Left forelimb (tissue), 1 donor: ENCODE measurements at places on chromosomes 2 and 18.

- no peak for DNase-seq
These were observed 23.2 kb upstream of the CABYR start for GRCh38 chr18:24115628-24116027.

- DNase-seq, result no peak
These were observed 338.2 kb downstream of the NR4A2 start for GRCh38 chr2:155994315-155994714.

GRCh38 chr2:81598453-81598852 lies 1293.9 kb upstream of the LRRTM1 start:
- no peak for DNase-seq

DNA sequence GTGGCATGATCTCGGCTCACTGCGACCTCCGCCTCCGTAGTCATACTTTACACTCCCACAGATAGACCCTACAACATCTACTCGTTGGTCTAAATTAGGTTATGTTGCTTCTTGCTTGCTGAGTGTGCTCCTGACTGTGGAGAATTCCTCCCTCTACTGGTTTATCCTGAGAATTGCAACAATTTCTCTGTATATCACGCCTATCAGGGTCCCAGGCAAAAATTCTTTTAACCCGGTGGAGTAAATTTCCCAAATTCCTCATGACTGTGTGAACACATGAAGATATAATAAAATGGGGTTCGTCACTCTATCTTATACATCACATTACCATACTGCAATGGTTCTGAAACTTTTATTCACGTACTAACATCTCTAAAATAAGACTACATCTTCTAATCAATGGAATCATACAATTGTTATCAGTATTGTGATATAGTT lies 156.7 kb downstream of the EVA1A start:
- DNase-seq, result no peak

- DNase-seq, result no peak
These were observed 52.6 kb upstream of the NFU1 start for GRCh38 chr2:69489793-69490192.

DNA sequence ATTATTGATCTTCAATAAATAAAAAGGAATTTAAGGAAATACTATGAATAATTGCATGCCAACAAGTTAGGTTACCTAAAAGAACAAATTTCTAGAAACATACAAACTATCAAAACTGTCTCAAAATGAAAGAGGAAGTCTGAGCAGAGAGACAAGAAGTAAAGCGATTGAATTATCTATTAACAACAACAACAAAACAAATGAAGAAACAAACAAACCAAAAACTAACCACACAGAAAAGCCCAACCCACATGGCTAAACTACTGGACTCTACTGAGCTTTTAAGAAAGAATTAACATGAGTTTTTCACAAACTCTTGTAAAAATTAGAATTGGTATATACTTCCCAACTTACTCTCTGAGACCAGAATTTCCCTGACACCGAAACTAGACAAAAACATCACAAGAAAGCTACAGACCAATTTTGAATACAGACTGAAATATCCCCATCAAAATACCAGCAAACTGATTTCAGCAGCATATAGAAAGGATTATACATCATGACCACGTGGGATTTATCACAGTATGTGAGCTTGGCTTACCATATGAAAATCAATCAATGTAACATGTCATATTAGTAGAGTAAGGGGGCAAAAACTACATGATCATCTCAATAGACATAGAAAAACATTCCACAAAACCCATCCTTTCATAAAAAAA lies 16.6 kb upstream of the GALNT1 start:
- DNase-seq, result no peak

DNA sequence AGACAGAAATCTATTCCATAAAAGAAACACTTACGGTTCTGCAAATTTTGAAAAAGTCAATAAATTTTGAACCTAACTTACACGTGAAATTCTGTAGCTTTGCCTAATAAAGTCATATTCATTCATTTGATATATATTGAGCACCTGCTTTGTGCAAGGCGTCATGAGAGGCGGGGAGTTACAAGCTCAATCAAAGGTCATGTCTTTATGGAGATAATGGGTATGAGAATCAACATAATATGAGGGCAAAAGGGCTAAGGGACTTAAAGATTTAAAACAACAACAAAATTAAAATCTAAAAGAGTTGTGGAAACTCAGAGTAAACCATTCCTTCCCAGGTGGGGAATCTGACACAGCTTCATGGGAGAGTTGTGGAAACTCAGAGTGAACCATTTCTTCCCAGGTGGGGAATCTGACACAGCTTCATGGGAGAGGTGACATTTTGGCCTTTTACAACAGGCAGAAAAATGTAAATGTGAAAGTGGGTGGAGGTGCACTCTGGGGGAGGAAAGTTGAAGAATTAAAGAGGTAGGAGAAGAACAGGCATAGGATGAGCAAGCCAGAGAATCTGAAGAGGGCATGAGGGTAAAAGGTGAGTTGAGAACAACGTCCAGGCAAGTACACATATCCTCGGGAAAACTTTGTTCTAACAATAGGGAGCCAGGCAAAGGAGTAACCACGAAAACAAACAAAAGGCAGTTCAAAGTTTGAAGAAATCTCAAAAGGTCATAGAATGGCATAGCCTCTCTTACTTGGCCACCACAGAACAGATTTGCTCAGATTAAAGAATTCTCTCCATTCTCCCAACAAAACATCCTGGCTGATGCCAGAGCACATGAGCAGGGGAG lies 49.5 kb upstream of the CD226 start:
- no peak for DNase-seq

DNA sequence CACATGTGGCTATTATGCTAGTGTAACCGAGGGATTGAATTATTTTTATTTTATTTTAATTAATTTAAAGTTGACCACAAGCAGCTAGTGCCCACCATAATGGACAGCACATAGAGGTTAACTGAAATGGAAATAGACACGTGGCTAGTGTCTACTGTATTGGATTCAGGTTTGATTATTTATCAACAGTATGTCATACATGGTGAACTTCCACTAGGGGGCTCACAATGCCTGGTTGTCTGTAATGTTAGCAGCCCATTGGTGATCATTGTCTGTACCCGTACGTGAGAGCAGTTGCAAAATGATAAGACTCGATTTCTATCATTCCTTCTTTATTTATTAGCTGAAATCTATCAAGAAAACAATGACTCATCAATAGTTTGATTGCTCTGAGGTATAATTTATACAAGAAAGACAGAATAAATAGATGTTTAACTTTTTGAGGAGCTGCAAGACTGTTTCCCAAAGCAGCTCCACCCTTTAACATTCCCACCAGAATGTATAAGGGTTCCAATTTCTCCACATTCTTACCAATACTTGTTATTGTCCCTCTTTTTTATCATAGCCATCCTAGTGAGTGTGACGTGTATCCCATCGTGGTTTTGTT lies 76.5 kb downstream of the CYBRD1 start:
- no peak for DNase-seq

- no peak for DNase-seq
These were observed 493.3 kb upstream of the GCFC2 start for GRCh38 chr2:76204048-76204447.

GRCh38 chr2:42338567-42339190 lies 22.3 kb downstream of the COX7A2L start:
- no peak for DNase-seq

GRCh38 chr2:26479789-26480565 lies 2.1 kb upstream of the OTOF start:
- no peak for DNase-seq

GRCh38 chr2:109533823-109534222 lies 79.9 kb downstream of the SEPTIN10 start:
- no peak for DNase-seq

DNA sequence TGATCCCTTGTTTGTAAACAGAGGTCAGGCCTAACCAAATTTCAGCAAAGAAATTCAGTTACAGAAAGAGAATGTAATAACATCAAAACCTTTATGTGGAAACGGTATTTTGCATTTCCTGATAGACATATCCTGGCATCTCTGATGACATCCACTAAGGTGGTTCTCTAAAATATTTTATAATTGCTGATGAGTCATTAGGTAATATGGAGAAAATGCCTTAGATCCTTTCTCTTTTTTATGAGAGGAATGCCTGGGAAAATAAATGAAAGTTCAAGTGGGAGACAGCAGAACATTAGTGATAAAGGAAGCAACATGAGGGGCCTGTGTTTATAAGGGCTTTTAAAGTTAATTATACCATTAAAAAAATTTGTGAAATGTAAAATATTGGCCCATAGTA lies 72.6 kb downstream of the PLCL1 start:
- DNase-seq, result no peak

GRCh38 chr2:86566158-86566820 lies 3.0 kb upstream of the CHMP3 start:
- no peak for DNase-seq
